ENCODE measurements at places on chromosomes 11 and 22.
A peak's percentile ranks its signal among the peaks of the same experiment; 100 is the strongest.

- peak; percentile 7 for ATAC-seq
Measured at GRCh38 chr11:66567787-66568123, 651 bp downstream of the CTSF start.

GRCh38 chr11:89381094-89381493 lies 110.1 kb downstream of the NOX4 start:
- peak; percentile 100 for ATAC-seq

DNA sequence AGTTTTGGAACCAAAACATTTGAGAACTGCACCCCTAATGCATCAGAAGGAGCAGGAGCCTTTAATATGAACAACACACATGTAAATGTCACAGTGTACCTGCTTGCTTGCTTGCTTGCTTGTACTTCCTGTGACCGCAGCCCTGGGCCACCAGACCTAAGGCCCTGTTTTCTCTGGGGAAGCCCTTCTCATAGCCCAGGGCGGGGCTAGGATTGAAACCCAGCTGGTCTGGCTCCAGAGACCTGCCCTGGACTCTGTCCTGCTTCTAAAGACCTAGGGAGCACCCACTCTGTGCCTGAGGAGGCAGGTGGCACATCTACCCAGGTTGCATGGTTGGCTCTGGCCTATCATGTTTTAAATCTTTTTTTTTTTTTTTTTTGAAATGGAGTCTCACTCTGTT lies 7.6 kb upstream of the MCM5 start:
- ATAC-seq: peak; percentile 31

DNA sequence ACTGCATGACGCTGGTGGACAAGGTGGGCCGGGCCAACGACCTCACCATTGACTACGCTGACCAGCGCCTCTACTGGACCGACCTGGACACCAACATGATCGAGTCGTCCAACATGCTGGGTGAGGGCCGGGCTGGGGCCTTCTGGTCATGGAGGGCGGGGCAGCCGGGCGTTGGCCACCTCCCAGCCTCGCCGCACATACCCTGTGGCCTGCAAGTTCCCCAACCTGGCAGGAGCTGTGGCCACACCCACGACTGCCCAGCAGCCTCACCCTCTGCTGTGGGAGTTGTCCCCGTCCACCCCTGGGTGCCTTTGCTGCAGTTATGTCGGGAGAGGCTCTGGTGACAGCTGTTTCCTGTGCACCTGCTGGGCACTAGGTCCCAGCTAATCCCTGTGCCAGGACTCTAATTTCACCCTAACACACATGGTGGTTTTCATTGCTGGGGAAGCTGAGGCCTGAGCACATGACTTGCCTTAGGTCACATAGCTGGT lies 49.0 kb upstream of the PPP6R3 start:
- peak; percentile 78 for ATAC-seq

GRCh38 chr11:123694551-123694950 lies 40.1 kb upstream of the SCN3B start:
- no peak for ATAC-seq

GRCh38 chr11:112606656-112607055 lies 346.0 kb upstream of the PLET1 start:
- ATAC-seq: no peak

- ATAC-seq: no peak
Measured at GRCh38 chr11:72430741-72431570, 3.4 kb downstream of the CLPB start.

DNA sequence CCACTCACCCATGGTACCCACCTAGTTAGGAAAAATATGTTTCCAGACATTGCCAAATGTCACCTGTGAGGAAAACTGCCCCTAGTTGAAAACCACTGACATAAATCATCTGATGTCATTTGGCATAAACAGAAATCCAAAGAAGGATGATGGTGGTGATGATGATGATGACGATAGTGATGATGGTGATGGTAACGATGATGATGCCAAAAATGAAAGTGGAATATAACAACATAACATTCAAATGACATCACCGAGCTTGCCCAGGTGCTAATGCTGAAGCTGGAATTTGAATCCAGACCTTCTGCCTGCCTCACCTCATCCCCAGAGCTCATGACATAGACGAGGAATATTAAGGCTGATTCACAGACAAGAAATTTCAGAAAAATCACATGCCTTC lies 92.3 kb upstream of the ASPHD2 start:
- ATAC-seq: no peak

Data from esophagus mucosa (tissue), 1 donor.